ENCODE measurements at places on chromosomes 5 and 9.

DNA sequence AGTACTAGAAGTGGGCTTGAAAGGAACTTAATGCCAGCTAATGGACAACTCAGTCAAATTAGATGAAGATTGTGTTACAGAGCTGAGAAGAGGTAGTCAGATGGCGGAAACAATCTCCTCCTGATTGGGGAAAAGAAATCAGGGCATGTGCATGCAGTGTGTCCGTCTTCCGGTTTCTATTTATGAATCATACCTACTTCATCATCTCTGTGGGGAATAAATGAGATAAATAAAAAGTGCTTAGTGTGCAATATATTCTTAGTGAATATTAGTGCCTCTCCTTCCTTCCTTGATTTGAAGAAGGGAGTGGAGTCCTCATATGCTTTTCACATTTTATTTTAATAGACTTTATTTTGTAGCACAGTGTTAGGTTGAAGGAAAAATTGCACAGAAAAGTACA is 108.7 kb upstream of the NFIL3 start:
- no peak overlapping the region for H3K27ac ChIP-seq
- no peak for DNase-seq
- H3K4me1 ChIP-seq, result no peaks in the 10 kb centered on the region
- no peak overlapping the region for H3K4me3 ChIP-seq
- H3K36me3 ChIP-seq, result no peaks in the 10 kb centered on the region

DNA sequence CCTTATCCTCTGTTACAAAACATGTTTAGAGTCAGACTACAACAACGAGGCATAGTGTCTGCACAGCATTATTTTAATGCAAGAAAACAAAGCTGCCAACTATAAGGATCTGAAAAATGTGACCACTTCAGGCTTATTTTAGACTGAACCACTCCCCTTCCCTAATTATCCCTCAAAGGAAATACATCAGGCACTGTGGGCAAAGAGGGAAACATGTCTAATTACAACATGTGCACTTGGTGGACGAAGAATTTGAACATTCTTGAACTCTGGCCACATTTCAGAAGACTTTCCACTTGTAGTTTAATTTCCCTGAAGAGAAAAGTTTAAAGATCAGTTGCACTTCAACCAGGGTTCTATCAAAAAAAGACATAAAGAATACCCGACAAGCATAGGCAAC is 3.8 kb downstream of the MTMR12 start:
- no peak for DNase-seq
- no peaks in the 10 kb centered on the region for H3K36me3 ChIP-seq
- H3K4me3 ChIP-seq, result no peak overlapping the region
- no peaks in the 10 kb centered on the region for H3K4me1 ChIP-seq
- H3K27ac ChIP-seq, result no peak overlapping the region
- no peaks in the 10 kb centered on the region for H3K27me3 ChIP-seq

DNA sequence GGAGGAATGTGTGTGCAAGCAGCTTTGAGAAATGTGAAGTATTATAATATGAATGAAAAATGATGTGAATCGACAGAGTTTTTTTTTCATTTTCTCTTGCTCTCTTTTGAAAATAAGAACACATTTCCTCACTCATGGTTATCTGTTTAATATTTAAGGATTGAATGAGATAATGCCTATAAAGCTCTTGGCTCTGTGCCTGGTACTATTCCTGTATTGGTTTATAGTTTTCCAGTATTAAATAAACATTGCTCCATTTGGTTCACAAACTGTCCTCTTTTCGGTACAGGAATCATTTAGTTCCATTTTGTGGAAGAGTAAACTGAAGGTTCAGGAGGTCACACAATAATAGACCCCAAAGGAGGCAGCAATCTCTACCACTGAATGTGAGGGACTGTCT is 1185.5 kb upstream of the WWC1 start:
- H3K27ac ChIP-seq, result no peak overlapping the region
- no peaks in the 10 kb centered on the region for H3K4me1 ChIP-seq

- no peaks in the 10 kb centered on the region for H3K4me1 ChIP-seq
- H3K27me3 ChIP-seq, result no peaks in the 10 kb centered on the region
- H3K27ac ChIP-seq, result no peak overlapping the region
- peak; percentile 4 for DNase-seq
- no peaks in the 10 kb centered on the region for H3K36me3 ChIP-seq
Measured at GRCh38 chr5:127844581-127845021, 141.4 kb downstream of the CCDC192 start.

GRCh38 chr5:113488645-113489184 is 462 bp upstream of the MCC start:
- no peak for DNase-seq
- H3K4me3 ChIP-seq, result peak overlapping the region; percentile 71
- H3K27me3 ChIP-seq, result no peaks in the 10 kb centered on the region

GRCh38 chr9:91541734-91542133 is 118.1 kb upstream of the NFIL3 start:
- DNase-seq, result no peak

- DNase-seq, result no peak
- peak overlapping the region; percentile 83 for H3K27ac ChIP-seq
Measured at GRCh38 chr9:120714846-120715388, 647 bp upstream of the MEGF9 start.

- H3K36me3 ChIP-seq, result no peaks in the 10 kb centered on the region
- H3K4me1 ChIP-seq, result no peaks in the 10 kb centered on the region
- DNase-seq, result no peak
- no peak overlapping the region for H3K4me3 ChIP-seq
Measured at GRCh38 chr5:117973785-117974184, 1014.6 kb downstream of the DTWD2 start.
